K562 (cell line): ENCODE measurements at places on chromosomes 12 and 14.
A peak's percentile ranks its signal among the peaks of the same experiment; 100 is the strongest.

DNA sequence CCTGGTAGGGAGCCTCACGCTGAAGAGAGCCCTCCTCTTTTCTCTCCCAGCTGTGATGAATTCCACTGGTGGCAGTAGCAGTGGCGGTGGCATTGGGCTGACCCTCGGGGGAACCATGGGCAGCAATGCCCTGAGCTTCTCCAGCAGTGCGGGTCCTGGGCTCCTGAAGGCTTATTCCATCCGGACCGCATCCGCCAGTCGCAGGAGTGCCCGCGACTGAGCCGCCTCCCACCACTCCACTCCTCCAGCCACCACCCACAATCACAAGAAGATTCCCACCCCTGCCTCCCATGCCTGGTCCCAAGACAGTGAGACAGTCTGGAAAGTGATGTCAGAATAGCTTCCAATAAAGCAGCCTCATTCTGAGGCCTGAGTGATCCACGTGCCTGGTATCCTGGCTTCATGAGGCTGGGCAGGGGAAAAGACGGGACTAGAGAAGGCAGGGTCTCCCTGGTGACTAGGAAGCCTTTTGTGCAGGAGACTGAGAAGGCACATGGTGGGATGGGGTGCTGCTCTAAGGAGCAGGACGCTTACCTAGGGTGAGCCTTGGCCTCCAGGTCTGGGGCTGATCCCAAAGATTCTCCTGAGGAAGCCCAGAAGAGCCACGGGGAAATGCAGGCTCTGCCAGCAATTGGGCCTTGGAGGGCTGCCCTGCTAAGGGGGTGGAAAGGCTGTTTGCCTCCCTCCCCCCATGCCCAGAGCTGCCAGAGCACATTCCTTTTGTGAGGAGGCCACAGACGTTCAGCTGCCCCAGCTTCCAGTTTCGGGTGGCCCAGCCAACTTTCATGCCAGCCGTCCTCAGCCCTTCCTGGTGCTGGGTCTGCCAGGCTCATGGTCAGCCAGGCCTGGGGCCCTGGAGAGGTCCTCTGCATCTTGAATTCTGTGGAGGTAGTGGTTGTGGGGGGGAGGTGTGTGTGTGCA, 15.8 kb downstream of the KRT7 start:
- no peak for DNase-seq

- DNase-seq, result no peak
Measured at GRCh38 chr14:80491131-80491530, 279.8 kb upstream of the DIO2 start.

- no peak for DNase-seq
Measured at GRCh38 chr14:70177081-70177800, 11.5 kb downstream of the SLC8A3 start.

DNA sequence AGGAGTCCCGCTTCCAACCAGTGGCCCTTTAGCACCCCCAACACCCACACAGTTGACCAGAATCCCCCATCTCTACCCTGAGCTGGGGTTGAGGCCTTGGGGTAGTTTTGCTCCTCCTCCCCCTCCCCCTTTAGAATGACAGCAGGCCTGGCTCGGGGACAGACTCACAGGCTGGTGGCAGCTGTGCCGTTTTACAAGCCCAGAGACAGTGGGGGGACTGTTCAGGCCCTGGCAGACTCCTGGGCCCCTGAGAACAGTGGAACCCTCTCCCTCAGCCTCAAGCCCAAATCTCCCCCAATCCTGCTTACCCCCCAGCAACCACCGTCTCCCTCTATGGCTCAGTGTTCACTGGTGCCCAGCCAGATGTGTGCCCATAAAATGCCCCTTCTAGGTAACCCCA, 10.1 kb downstream of the TMEM119 start:
- DNase-seq, result no peak

DNA sequence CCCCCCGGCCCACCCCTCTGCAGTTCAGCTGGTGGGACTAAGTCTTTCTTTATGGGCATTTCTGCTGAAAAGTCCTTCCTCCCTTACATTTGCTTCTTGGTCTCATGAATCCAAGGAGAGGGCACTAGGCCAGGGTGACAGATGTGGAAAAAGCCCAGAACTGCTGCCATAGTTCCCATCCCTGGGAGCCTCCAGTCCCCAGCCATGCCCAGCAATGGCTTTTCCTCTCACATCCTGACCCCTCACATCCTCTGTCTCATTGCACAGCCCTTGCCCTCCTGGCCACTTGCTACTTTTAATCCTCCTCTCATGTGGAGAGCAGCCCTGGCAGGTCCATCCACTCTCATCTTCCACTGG, 122.5 kb downstream of the ZFP36L1 start:
- no peak for DNase-seq

GRCh38 chr14:96225745-96226151, 21.1 kb downstream of the BDKRB2 start:
- DNase-seq, result no peak

DNA sequence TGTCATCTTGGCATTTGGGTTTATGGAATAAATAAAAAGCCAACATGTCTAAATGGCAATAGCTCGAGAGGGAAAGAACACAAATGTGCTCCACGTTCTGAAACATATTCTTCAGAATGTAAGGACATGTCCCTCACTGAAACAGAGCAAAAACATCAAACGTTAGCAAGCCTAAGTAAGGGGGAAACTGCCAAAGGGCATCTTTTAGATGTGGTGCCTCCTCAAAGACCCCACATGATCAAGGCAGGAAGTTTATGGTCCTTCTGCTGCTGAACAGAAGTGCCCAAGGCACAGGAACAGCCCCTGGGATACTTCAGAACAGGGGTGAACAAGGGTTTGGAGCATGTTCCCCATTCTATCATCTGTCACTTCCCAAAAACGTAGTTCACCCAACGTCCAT, 227.0 kb downstream of the ANO2 start:
- no peak for DNase-seq

- DNase-seq, result no peak
Measured at GRCh38 chr14:60636879-60637478, 12.3 kb downstream of the SIX1 start.

GRCh38 chr12:51415931-51416330, 8.7 kb upstream of the SLC4A8 start:
- DNase-seq, result no peak

DNA sequence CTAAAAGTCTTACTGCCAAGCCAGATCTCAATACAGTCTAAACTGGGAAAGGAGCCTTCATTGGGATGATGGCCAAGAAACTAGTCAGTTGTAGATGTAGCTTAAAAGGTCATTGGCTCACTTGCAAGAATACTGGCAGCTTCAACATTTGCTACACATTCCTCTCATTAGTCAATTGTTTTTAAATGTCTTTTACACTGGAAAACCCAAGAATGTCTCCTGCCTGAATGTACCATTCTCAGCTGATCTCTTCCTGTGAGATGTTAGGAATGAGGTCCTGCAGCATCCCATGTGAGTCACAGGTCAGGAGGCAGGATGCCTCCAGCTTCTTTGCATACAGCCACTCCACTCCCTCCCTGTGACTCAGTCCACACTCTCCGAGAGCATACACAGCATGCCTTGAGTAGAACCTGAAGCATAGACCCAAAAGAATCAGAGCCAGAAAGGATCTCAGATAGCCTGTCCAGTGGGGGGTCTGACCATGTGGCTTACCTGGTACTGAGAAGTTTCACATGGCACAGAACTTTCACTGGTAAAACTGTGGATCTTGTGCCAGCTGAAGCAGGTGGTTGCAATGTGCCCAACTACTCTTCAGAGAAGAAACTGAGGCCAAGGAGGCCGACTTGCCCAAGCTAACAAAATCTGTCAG, 56.0 kb upstream of the HECTD1 start:
- no peak for DNase-seq

DNA sequence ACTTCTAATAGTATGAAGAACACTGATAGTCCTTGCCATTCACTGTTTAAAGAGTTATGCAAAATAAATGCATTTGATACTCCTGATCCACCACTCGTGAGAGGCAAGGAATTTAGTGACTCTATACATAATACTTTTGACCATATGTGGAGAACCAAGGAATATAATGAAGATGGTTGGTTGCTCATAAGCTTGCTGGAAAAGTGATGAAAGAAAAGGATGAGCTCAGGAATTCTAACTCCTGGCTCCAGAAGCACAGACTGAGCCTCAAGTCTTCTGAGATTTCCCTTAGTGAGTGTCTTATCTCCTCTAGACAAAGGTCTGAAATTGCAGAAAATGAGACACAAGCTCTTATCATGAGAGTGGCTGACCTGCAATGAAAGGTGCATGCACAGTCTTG, 57.1 kb upstream of the KRAS start:
- no peak for DNase-seq

DNA sequence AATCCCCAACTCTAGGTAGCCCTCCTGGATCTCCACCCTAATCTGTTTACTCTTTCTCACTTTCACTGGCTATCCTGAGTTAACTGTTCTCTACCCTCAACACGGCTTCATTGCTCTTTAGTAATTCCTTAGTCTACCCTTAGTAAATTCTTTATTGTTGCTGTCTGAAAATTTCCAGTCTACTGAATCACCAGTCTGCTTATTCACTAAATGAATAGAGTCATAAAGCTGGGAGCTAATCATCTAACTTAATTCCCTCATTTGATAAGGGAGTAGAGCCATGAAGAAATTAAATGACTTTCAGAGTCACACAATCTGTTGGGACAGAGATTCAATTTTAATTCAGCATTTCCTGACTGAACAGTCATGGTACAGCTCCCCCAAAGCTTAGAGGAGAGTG, 36.5 kb downstream of the YEATS4 start:
- no peak for DNase-seq

GRCh38 chr12:105355752-105356151, 25.3 kb downstream of the C12orf75 start:
- DNase-seq, result no peak

DNA sequence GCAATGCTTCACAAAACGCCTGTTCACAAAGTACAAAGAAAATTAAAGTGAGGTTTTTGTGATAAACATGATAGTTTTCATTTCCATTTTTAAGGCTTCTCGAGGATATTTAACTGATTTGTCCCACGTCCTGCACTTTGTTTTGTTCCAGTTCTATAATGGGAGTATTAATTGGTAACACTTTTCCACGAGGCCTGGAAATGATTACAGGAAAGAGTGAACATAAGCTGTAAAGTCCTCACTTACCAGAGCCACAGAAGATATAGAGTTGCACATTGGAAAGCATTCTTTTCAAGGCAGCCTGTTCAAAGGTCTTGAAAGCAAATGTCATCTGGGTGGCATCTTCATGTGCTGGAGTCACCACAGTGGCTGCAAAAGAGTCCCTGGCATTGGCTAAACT, 1236.6 kb downstream of the BCL11B start:
- no peak for DNase-seq

DNA sequence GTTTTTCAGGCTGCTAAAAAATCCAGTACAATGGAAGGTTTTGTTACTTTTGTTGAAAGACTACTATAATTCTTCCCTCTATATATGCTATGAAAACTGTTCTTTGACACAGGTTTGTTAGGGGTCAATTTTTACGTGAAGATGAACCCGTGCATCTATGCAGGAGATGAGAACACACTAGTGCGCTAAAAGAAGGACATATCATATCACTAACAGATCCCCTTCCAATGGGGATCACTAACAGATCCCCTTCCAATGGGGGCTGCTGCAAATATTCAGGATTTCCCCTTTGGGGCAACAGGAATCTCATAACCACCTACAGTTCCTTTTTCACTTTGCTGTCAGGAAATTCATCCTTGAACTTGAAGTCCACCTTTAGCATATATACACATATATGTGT, 75.1 kb downstream of the CLMN start:
- DNase-seq, result no peak

- no peak for DNase-seq
Measured at GRCh38 chr12:63955831-63956666, 111.5 kb downstream of the SRGAP1 start.

DNA sequence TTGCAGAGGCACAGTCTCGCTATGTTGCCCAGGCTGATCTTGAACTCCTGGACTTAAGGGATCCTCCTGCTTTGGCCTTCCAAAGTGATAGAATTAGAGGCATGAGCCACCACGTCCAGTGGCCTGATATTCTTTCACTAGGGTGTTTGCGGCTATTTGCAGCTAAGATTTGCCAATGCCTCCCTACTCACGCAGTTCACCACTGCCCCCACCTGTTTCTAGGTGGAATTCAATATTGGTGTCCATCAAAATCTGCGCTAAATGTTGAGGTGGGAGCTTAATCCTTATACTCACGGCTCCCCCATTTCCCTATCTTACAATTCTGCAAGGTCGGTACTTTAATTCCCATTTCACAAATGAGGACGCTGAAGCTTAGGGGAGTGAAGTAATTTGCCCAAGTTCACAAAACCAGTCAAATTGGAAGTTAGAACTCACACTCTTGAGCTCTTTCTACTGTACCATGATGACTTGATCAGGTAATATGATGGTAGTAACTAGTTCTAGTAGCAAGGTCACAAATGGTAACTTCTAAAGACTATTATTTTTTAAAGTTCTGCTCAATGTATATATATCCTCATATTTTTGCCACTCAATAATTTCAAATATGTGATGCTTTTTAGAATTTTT, 22.1 kb upstream of the LRRC9 start:
- peak; percentile 18 for DNase-seq

- DNase-seq, result no peak
Measured at GRCh38 chr14:73427516-73428264, 30.7 kb downstream of the NUMB start.

GRCh38 chr12:80818878-80819277, 102.2 kb downstream of the MYF5 start:
- DNase-seq, result no peak

GRCh38 chr12:122082621-122083356, 4.2 kb downstream of the MLXIP start:
- peak; percentile 73 for DNase-seq

DNA sequence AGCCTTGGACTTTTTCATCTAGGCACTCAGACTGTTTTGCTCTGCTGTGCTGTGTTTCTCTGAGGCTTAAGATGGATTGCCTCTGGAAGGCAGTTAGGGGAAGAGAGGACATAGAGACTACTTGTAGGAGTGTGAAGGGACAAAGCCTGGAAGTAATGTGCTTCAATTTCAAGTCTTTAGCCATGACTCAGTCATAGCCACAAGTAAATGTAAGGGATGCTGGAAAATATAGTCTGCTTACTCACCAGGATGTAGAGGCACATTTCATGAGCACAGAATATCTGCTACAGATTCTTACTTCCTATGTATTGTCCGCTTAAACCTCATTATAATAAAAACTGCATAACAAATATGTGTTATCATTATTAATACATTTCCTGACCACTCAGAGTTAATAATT, 794.3 kb upstream of the NOVA1 start:
- no peak for DNase-seq

- DNase-seq, result no peak
Measured at GRCh38 chr12:107277855-107278254, 184.5 kb upstream of the CRY1 start.

- DNase-seq, result no peak
Measured at GRCh38 chr12:68559246-68559645, 51.5 kb upstream of the RAP1B start.

DNA sequence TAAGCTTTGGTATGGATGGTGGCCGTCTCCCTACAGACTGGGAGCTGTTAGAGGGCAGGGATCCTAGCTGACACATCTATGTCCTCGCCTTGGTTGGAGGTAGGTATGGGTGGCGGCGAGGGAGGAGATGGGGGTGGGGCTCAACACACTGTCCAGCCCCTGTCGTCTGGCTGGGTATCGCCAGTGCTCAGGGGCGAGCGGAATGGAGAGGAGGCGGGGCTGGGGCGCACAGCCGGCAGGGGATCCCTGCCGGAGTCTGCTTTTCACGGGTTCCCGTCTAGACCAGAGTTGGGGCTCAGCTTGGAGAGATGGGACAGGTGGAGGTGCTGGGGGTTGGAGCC, 16.1 kb downstream of the TAMALIN start:
- DNase-seq, result peak; percentile 50

GRCh38 chr14:69066396-69067171, 86.3 kb downstream of the DCAF5 start:
- no peak for DNase-seq
